NCI-H82 (cell line): ENCODE measurements at places on chromosomes 2 and 18.

DNA sequence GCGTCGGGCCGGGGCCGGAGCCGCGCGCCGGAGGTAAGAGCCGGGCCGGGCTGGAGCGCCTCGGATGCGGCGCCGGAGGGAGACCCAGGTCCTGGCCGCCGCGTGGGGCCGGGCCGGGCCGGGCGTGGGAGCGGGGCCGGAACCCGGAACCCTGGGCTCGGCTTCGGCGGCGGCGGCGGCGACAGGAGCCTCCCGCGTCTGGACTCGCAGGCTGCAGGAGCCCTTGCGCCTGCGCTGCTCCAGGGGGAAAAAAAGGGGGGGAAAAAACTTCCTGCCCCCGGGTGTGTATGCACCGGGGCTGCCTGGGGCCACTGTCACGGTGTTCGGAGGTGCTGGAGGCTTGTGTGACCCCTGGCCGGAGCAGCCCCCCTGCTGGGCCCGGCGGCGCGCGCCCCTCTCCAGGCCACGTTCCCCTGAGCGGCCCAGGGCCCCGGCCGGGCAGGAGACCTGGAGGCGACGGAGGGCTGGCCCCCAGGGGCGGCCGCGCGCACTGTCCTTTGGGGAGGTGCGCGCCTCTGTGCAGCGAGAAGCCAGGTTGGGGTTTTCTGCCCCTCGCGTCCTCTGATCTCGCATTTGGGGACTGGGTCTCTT lies 864 bp downstream of the KLHL29 start:
- DNase-seq, result peak; percentile 61

DNA sequence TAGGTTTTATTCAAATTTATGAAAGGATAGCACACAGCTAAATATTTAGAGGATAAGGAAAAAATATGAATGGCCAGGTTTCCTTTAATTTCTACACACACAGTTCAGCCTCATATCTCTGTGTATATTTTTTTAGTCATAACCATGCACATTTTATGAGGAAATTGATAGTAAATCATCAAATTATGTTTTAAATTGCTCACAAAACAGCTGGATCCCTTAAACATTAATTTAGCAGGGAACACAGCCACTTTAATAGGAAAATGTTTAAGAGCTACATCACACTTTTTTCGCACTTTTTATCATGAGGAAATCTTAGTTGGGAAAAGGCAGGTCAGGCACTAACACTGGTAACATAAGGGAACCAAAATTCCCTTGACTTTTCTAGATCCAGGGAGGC lies 65.4 kb downstream of the PDE1A start:
- DNase-seq, result no peak

DNA sequence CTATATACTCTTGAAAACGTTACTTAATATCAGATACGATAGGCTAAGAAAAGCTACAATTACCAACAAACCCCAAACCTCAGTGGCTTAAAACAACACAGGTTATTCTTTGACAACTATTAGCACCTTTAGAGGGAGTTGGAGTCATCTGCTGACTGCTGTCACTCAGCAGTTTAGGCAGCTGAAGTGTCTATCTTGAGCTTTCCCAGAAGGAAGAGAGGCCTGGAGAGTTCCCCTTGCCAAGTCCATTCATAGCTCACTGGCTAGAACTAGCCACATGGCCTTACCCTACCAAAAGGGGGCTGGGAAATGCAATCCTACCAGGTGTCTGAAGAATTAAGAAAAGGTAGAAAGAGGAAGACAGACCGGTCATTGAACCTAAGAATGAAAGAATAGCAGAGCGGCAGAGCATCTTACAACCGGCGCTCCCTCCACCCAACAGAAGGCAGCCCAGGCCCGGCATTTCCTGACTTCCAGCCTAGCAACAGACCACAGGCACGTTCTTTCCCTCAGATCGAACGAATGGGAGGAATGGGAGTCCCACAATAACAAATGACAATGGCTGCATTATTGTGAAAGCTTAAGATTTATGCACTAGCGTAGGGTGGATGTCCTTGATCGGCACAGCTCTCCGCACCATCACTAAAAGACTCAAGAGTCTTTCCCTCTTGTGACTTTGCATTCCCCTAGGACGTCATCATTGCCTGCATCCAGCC lies 211.2 kb upstream of the CTAGE1 start:
- DNase-seq, result no peak

- DNase-seq, result peak; percentile 17
Measured at GRCh38 chr18:23986600-23987359, 27.8 kb upstream of the TTC39C start.

DNA sequence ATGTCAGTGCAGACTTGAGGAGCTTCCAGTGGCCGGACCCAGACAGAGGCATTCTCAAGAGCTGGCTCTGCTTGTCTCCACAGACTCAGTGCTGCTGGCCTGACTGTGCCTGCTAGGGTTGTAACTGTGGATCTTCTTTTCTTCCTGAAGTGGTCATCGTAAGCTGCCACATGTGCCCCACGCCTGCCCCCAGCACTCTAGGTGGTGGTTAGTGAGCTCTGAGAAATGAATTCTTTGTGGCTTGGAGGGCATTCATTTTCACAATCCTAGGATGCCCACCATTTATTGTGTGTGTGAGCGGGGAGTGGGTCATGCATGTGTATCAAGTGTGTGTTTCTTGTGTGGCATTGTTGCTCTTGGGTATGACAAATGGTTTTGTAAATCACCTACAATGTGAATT lies 23.1 kb downstream of the RAB12 start:
- no peak for DNase-seq

- DNase-seq, result no peak
Measured at GRCh38 chr2:132738223-132738622, 68.2 kb upstream of the LYPD1 start.

GRCh38 chr2:180728928-180729559 lies 251.4 kb upstream of the UBE2E3 start:
- no peak for DNase-seq

DNA sequence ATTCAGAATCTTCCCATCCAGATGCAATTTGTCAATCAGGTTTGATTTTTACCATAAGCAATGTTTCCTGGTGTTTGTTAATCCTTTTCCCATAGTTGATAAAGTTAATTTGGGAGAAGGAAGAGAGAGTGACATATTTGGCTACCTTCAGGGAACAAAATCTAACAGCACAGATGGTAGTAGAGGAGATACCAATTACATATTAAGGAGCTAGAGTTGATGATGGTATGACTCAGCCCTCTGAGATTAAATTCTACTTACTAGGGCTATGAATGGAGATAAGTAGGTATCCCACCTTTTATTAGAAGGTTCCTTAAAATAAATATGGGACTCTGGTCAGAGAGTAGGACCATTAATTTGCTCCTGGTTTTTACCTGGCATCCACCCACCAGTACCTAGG lies 139.7 kb downstream of the EHBP1 start:
- peak; percentile 44 for DNase-seq

DNA sequence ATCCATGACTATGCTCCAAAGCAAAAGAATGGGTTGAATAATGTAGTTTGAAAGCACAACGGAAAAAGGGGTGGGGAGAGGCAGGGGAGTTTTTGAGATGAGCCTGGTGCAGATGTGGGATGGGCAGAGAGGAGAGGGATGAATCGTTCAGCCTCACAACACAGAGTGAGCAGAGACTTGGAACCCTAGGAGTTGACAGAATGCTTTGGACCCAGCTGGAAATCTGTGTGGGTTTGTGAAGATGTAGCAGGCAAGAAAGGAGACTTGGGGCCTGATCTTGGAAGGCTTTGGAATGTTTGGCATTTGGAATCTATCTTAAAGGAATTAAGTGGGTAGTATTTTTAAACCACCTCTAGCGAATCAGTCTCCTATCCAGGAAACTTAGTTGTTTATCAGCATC lies 66.0 kb upstream of the KCTD1 start:
- DNase-seq, result no peak

DNA sequence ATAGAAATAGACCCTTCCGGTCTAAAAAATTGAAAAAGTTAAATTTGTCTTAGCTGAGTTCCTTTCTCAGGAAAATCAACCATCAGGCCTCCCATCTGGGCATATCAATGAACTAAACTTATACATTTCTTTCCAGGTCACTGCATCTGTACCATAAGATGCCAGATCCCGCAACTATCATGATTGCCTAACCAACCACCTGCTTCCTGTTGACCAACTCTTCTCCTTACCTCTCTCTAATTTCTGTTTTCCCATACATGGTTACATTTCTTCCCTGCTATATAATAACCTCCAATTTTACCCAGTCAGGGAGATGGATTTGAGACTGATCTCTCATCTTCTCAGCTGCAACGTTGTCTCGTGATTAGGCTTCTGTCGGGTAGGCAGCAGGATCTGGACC lies 228.7 kb downstream of the FSIP2 start:
- no peak for DNase-seq

DNA sequence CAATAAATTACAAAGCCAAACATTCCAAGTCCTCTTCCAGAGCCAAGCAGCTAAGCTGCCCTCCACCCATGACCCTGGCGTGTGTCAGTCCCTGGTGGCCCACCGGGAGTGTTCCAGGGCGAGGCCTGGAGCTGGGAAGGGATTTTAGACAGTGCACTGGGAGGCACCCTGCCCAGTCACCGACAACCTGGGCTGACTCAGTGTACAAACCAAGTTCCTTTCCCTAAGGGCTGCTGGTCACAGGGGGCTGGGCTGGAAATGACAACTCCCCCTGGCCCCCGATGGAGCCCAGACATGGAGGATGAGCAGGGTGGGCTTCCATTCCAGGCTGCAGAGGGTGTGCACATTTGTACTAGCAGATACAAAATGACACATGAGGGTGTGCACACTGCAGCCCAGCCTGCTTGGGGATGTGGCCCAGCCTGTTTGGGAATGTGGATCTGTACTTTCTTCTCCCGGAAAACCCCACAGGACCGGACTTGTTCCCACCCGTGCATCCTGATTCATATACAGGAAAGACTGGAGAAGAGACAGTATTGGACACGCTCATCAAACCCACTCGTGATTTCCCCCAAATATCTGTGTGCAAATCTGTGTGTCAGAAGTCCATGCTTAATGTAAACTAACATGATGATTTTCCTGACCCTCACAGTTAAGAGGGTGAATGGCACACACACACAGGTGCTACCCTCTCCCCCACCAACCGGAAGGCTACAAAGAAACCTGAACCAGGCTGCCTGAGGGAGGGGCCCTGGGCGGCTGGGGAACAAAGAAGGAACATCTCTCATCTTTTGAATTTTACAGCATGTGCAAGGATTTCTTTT lies 58.9 kb downstream of the NDUFA10 start:
- no peak for DNase-seq

DNA sequence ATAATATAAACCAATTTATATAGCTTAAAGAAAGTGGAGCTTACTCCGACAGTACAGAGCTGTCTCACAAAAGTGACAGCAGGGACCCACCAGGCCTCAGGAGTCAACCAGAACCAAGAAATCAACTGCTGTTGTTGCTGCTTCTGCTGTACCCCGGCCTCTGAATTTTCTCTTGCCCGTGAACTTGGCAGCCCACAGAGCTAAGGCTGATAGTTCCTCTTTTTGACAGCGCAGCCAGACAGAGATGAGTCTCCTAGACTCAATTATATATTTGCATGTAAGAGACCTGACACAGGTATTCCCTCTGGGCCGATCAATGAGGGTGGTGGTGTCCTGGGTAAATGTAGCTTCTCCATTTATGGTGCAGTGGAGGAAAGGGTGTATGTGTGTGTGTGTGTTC lies 109.4 kb downstream of the KCTD1 start:
- no peak for DNase-seq

DNA sequence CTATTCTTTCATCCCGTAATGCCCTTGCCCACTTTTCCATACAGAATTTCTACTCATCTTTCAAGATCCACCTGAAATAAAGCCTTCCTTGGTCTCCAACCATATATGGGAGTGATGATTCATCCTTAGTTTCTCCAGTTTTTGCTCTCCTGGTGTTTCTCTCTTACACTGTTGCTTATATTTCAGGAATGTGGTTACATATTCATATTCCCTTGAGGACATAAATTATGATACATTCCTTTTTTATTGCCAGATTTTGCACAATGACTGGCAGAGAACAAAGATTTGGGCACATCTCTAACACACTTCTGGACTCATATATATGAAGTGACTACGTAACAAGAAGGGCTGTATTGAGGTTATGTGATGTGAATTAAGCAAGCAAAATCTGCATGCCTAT lies 1573.4 kb upstream of the NXPH2 start:
- no peak for DNase-seq

GRCh38 chr2:28484835-28485234 lies 11.0 kb upstream of the PLB1 start:
- no peak for DNase-seq

DNA sequence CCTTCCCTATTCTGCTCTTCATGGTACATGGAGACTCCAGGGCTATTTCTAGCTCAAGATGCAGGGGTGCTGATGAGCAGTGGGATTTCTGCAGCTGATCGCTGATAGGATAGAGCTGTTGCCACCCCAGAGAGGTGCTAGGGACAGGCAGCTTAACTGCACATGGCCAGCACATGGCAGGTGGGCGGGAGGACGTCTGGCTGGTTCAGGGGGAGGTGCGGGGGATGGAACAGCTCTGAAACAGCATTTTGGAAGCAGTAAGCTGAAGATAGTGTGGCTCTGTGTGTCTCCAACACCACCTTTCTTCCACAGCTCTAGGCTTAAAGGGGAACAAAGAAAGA lies 151.9 kb upstream of the PELI1 start:
- DNase-seq, result peak; percentile 59

GRCh38 chr2:47903781-47904490 lies 2.4 kb downstream of the FBXO11 start:
- no peak for DNase-seq

DNA sequence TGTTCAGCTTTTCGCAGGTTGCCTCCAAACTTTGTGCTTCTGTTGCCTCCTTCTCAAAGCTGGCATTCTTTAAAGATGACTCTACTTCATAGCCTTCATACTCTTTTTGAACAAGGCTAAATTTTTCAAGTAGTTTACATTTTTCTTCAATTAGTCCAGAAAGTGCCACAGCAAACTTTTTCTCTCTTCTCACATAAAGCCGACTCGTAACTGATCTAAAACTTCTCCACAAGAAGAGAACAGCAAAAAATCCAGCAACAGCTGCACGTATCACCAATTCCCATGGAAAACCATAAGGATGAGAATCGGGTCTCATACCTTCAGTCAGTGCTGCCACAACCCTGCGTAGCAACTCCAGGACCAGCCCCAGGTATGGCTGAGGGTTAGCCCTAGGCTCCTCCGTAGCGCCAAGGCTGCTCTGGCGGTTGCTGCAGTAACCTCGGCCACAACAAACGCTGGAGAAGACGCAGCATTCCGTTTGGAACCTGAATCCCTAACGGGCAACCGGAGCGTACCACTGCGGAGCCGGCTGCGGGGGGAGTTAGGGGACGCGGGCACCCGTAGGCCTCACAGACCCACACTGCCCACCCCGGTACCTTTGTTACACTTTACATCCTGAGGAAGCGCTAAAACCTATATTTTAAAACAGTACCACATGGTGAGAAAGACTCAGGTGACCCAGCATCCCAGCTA lies at the start of gene CTAGE1:
Gene CTAGE1 (minus strand): TSS at position 420 of the 693 bp plus-strand sequence. CDS start 104 bp downstream, at position 316.
- DNase-seq, result no peak

- DNase-seq, result no peak
Measured at GRCh38 chr2:84884449-84884848, 3.6 kb upstream of the TRABD2A start.

DNA sequence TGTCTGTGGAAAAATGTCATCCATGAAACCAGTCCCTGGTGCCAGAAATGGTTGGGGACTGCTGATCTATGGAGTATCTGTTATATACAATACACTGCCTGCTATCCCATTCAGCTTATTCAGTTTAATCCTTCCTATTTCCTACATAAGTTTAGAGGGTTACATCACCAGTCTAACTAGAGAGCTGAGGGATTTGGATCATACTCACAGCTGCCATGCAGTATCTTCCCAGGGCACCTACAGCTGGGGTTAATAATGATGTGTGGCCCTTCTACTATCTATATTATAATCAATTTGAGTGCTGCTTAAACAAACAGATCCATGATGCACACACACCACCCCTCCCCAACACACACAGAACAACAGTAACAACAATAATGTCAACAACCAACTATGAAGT lies 524.0 kb downstream of the LRRTM4 start:
- peak; percentile 44 for DNase-seq
